Kidney epithelial cell (primary cell): ENCODE measurements at places on chromosomes 1 and 21.

DNA sequence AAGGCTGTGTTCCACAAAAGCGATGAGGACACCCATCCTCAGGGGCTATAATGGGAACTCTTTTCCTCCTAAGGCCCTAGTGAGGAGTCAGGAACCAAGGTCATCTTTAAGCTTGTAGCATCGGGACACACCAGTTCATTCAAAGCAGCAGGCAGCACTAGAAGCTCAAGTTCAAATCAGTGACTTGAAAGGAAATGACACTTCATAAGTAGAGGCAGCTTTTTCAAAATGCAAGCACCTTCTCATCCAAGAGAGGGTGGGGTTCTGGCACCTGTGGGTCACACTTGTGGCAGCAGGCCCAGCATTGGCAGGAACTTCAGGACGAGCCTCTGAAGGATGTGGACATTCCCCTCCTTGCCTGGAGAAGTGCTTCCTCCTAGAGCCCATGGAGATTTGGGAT lies 496.3 kb downstream of the KIF26B start:
- DNase-seq = no peak

DNA sequence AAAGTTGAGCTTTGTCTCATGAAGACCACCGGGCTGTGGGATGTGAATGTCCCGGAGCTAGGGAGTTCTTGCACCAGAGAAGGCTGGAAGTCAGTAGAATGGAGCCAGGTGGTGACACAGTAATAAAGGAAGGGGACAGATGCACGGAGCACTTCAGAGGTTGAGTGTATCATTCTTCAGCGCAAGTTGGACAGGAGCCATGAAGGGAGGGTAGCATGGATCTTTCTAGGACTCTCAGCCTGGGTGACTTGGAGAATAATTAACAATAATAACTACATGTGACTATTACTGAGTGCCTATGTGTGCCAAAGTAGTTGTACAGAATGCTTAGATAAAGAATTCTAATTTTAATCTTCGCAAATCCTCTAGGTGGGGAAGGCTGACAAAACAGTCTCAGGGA lies 258.7 kb upstream of the AJAP1 start:
- DNase-seq = no peak

- DNase-seq = no peak
Measured at GRCh38 chr1:2259668-2260402, 31.7 kb downstream of the SKI start.

- DNase-seq = no peak
Measured at GRCh38 chr1:93554883-93555872, 107.3 kb downstream of the FNBP1L start.

GRCh38 chr1:17795836-17796645 lies 40.9 kb downstream of the ACTL8 start:
- DNase-seq = no peak

DNA sequence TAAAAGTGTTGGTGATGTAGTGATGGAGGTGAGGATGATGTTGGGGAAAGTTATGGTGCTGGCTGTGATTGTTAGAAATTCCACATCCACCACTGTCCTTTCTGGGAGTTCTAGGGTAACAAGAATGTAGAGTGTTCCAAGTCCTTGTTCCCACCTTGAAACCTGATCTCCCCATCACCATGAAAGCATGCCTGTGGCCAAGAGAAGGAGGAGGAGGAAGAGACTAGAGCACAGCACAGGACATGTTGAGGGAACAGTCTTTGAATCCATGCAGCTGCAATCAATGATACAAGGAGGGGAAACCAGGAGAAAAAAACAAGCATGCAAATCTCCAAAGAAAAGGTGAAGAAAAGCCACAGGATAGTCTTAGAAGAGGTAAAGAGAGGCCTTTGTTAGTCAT lies 45.9 kb upstream of the ARTN start:
- no peak for DNase-seq

GRCh38 chr1:19179597-19180264 lies 30.3 kb downstream of the UBR4 start:
- no peak for DNase-seq

- DNase-seq = no peak
Measured at GRCh38 chr1:63772876-63773275, 941 bp upstream of the ROR1 start.

DNA sequence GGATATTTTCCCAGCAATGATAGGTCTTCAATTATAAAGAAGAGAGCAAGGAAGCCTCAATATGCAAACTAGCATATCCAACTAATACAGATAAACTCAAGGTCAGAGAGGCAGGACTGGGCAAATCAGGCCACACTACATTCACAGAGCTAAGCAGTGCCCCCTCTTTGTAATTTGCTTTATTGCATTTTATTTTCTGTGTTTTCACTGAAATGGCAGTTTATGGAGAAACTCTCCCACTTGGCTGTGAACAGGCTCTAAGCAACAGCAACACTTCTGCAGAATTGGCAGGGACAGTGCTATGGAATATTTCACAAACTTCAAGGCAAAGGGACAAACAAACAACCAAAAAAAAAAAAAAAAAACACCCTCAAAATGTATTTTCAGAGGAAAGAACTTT lies 93.4 kb upstream of the SOD1 start:
- DNase-seq = no peak

- no peak for DNase-seq
Measured at GRCh38 chr1:145785547-145785946, 38.3 kb downstream of the RNF115 start.

DNA sequence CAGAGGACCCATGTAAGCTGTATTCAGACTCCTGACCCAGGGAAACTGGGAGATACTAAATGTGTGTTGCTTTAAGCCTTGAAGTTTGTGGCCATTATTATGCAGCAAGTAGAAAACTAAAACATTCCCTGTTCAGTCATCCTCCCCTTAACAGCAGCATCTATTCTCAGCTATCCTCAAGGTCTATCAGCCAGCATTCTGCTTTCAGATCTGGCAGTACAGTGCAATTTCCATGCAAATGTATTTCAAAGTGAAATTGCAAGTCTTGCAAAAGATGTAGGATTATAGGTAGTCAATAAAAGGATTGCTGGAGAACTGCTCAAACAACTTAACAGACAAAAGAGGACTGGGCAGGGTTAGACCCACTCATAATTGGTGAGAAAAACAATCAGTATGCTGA lies 111.3 kb downstream of the NOS1AP start:
- DNase-seq = no peak

DNA sequence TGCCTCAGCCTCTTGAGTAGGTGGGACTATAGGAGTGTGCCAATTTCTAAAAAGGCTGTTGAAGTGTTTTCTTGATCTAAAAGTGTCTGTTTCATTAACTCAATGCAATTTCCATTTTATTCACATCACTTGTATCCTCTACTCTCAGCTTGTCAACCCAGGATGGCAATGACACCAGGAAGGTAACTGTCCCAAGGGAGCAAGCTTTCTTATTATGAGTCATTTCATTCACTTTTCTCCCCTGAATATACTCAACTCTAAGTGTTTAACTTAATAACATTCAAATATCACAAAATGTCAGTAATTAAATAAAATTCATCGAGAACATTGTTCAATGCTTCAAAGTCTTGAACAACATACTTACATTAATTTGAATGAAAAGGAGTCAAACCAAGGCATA lies 22.9 kb upstream of the GFI1 start:
- DNase-seq = no peak

DNA sequence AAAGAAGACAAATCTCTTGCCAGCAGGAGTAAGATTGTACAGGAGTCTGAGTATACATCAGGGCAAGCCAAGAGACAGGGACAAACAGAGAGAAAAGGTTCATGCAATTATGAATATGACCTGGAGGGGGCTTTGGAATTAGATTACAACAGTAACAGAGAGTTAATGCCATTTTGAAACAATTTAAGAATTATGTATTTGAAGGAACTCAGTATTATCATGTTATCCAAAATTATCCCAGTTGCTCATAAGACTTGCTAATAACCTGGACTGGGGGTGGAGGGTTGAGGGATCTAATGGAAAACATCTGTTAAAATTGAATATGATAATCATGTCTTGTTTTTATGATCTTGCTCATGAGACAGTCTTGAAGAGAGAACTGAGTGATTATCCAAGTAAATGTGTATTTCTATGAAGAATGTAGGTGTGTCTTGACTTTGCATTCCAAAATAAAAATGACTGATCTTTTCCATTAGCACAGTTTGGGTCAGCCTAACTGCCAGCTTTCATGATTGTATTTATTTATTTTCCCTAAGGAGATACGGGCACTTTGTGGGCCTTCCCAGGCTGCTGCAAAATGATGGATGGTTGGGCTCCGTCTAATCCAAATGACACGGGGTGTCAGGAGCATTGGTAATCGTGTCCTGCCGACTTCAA lies 117.7 kb downstream of the ERG start:
- no peak for DNase-seq

- DNase-seq = peak; percentile 45
Measured at GRCh38 chr1:30933874-30934252, 25.3 kb upstream of the SDC3 start.

DNA sequence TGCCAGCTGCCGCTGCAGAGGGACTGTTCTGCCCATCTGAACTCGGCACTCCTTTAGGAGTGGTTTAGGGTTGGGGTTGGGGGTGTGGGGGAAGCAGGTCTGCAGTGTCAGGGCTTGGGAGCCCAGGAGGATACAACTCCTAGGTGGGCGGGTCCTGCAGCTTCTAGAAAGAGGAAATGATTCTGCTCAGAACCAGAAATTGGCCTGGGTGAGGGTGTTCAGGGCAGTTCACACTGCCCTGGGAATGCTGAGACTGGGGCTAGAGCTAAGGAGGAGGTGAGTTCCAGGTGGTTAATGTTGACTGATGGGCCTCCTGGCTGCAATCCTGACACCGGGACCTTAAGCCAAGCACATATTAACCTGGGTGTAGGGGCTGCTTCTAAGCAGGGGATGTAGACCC lies 4.8 kb upstream of the SLC26A9 start:
- no peak for DNase-seq

- DNase-seq = no peak
Measured at GRCh38 chr1:85379203-85380136, 85.5 kb downstream of the DDAH1 start.
